ENCODE measurements at places on chromosomes 5 and 9. TPM values are rescaled to one million over a fixed set of nuclear protein-coding genes. Genes with fewer than 3 reads are reported as not detected.

DNA sequence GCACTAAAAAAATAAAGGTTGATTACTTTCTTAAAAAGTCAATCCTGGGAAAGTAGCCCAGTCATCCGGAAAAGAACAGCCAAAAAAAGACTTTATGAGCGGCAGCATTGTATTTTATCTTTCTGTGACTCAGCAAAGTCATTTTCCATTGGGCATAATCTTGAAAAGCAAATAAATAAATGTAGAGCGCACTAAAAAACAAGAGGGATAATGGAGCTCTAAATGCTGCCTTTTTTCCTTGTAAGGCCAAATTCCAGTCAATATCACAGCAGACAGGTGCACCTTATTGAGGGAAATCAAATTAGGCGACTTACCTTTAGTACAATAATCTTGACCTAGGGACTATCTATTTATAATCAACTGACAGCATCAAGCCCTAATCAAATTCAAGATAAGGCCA is 266.8 kb downstream of the MTRR start:
- no peak for DNase-seq

- no peak for DNase-seq
These were observed 52.4 kb upstream of the PWWP2A start for GRCh38 chr5:160171666-160172065.

- DNase-seq: no peak
These were observed 136.5 kb downstream of the STK32A start for GRCh38 chr5:147371290-147371689.

- DNase-seq: no peak
These were observed 485.2 kb upstream of the FTMT start for GRCh38 chr5:121366515-121366914.

DNA sequence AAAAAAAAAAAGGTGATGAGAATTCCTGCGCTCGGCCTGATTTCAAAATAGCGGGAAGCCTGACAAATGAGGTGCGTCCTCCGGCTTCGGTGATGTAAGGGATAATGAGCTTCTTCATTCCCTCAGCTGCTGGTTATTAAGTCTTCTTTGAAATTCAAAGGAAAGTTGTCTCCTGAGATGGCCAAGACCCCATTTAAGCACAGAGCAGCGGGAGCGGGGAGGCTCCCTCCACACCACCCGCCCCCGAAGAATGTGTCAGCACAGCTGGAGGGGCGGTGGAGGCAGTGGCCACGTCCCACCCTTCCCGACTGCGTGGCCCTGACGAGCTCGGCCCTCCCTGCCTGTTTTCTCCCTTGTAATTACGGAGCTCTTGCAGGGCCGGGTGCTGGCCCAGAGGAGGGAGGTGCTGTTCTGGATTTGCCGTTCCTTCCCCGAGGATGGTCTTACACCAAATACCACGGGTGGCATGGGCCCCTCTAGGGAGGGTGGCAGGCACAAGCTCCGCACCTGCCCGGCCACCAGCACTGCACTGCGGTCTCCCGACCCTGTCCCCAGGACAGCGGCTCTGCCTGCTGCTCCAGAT is 31.0 kb downstream of the SLC9A3 start:
- DNase-seq: no peak

GRCh38 chr9:1978941-1979340 is 36.2 kb upstream of the SMARCA2 start:
- DNase-seq: no peak

DNA sequence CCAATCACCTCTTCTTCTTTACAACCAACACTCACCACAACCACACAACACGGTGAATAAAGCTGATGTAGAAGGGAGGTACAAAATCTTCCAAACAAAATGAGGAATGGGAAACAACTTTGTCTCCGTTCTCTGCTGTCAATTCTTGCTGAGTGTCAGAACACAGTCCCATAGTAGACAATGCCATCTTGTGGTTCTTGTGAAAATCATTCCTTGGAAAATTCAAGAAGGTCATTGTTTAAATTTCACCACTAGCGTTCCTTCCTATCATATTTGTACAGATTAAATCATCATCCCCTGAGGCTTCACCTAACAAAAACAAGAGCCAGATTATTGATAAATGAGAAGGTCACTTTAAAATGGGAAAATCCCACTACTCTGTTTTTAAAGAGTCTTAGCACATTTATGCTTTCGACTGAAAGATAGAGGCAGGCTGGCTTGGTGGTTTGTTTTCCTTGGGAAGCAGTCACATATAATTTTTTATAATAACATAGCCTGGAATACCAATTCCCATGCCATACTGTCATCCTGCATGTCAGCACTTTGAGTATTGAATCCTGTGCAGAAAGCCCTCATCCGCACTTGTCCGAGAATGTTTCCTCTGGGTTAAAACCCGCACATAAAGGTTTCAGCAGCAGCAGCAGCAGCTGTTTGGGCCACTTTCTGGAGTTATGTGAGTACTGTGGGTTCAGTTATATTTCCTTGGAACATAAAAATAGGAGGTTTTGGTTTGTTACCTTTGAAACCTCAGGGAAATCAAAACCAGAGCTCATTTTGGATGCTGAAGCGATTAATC is 395.0 kb upstream of the SMARCA2 start:
- peak; percentile 7 for DNase-seq

DNA sequence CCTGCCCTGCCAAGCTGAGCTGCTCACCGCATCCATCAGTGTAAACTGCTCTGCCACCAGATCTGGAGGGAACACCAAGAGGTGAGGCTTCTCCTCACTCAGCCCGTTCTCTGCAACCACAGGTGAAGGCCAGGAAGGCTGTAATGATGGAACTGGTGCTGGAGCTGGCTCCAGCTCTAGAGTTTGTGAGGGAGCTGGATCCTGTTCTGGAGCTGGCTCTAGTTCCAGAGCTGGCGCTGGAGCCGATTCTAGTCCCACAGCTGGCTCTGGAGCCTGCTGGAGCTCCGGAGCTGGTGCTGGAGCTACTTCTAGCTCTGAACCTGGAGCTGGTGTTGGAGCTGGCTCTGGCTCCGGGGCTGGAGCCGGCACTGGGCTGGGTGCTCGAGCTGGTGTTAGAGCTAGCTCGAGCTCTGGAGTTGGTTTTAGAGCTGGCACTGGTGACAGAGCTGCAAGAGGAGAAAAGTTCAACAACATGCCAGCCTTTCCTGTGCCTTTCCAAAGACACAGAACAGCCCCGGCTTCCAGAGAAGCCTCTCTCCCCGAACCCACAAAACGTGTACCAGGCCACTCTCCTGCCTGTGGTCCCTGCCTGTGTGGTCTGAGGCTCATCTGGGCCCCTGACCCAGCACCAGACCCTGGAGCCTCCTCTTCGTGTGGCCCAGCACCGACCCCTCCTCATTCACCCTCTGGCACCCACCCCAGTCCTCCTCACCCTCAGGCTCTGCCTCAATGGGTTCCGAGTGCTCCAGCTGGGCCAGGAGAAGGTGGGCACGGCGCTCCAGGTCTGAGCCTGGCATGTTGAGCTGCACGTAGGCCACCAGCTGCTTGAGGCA is 12.9 kb downstream of the RALGDS start:
- no peak for DNase-seq

GRCh38 chr5:10892147-10892910 is 131.3 kb upstream of the DAP start:
- no peak for DNase-seq

DNA sequence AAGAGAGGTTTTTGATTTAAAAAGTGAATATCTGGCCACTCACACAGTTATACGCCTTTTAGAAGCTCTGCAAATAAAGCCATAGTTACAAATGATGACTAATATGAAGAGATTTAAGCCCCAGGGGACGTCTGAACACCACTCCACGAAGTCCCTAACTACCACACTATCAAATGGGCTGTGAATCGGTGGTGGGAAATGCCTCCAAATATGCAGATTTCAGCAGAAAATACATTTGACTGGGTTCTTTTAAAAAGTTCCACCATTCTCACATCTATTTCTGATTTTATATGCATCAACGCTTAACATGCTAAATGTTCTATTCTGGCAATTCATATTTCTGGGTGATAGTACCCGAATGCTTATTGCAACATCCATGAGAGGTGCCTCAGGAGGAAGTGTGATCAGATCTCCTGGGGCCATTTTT is 22.5 kb downstream of the TICAM2 start:
- no peak for DNase-seq

- DNase-seq: no peak
These were observed 24.3 kb downstream of the S100Z start for GRCh38 chr5:76874088-76874581.

Gene PGM5
- 1.5 TPM for total RNA-seq

Gene INSL6
- total RNA-seq: not detected

All from G401 (cell line).